ENCODE measurements at places on chromosomes 12 and 14.
A peak's percentile ranks its signal among the peaks of the same experiment; 100 is the strongest.

DNA sequence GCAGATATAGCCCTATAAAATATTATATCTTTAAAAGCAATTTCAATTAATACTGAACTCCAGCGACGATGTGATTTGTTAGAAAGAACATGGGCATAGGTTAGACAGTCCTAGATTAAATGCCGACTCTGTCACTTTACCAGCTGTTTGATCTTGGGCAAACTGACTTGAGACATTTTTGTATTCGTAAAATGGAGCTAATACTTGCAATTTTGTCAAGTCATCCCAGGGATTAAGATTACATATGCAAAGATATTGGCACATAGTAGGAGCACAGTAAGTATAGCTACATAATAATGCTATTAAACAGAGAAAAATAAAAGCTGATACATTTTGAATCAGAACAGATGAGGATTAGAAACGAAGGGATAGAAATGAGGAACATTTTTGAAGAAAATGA is 9.0 kb downstream of the INSM2 start:
- no peak for DNase-seq

DNA sequence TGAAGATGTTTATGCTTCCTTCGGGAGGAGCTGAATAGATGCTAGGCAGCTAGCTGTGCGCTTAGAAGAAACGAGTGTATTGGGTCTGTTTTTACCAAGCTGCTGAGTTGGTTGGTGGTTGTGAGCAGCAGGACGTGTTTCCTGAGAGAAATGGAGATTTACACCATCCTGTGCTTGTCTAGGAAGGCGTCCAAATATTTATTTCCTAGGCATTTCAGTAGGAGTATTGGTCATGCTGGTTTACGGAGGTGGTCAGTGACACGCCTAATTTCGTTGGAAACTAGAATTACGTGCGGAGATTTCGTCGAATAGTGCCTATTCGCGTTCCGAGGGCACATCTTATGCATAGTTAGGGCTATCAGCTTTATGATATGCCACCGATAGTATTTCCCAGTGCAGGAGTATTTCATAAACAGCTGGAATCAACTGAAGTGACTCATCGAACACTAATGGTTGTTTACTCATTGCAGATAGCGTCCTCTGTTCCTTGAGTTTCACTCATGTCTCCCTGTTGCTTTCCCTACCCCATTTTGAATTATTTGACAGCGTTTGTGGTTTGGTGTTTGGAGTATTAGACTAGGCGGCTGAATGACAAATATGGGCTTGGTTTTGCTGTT is 780 bp downstream of the TBC1D15 start:
- peak; percentile 41 for DNase-seq

GRCh38 chr14:79961197-79961596 is 250.1 kb downstream of the DIO2 start:
- no peak for DNase-seq

DNA sequence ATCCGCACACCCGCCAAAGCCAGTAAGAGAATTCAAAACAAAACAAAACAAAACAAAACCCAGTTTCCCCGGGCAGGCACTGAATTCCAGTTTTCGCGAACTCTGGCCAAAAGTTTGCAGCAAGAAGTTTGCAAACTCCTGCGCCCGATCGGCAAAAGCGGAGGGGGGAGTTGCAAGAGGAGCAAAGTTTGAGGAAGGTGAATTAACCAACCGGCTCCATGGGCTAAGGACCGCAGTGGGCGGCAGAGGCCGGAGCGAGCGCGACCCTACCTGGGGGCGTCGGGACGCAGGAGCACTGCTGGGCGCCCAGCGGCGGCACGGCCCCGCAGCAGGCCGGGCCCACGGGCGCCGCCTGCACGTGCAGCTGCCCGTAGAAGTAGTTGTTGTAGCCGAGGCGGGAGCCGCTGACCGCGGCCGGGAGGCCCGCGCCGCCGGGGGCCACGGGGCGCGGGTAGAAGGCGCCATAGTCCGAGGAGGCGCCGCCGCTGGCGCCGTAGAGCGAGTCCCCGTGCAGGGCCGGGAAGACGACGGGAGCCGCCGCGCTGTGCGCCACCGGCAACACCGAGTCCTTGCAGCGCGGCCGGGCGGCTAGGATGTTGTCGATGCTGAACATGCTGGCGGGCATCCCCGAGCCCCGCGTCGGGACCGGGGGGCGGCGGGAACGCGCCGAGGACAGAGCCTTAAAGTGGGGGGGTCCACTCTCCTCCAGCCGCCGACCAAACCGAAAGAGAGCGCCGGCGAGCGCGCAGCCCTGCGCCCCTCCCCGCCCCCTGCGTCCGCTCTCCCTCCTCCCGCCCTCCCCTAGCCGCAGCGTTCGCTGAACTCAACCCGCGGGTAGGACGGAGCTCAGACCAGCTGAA is at the start of gene GSC:
Gene GSC (minus strand): TSS at position 723 of the 860 bp plus-strand sequence. CDS start 98 bp downstream, at position 625.
- peak; percentile 37 for DNase-seq

DNA sequence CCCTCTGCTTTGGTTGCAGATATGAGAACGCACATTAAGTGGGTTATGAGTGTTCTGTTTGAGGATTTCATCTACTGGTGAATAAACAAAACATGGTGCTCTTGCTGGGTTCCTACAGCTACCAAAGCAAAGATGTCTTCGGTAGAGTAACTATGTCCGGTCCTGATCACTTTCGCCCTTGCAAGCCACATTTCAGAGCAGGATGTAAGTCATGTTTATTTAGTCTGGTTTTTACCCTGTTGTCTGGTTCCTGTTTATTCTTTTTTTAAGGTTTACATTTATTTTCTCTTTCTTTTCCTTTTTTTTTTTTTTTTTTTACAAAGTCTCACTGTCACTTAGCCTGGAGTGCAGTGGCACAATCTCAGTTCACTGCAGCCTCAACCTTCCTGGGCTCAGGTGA is 99.2 kb downstream of the VEZT start:
- no peak for DNase-seq

- DNase-seq: no peak
Observed at GRCh38 chr14:105528586-105529318, 2.4 kb downstream of the TMEM121 start.

DNA sequence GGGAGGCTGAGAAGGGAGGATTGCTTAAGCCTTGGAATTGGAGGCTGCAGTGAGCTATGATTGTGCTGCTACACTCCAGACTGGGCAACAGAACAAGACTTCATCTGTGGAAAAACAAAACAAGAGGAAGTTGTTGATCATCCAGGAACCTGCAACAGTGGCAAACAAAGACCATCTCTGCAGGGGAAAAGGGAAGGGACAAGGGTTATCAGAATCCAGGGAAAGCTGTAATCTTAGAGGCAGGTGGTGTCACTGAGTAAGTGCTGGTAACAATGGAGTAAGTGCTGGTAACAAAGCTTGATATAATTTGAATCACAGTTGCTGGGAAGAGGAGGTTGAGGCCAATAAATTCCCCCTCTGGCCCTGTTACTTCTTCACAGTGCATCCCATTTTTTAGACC is 27.5 kb upstream of the DCN start:
- DNase-seq: no peak

- DNase-seq: no peak
Observed at GRCh38 chr14:30223966-30224365, 296.3 kb upstream of the PRKD1 start.

- DNase-seq: no peak
Observed at GRCh38 chr12:96210376-96211055, 16.3 kb downstream of the ELK3 start.

- no peak for DNase-seq
Observed at GRCh38 chr14:91506226-91506625, 3.9 kb downstream of the PPP4R3A start.

- DNase-seq: no peak
Observed at GRCh38 chr12:102797528-102797927, 119.5 kb downstream of the PAH start.

GRCh38 chr12:70640901-70641300 is 3.7 kb upstream of the PTPRB start:
- DNase-seq: no peak

DNA sequence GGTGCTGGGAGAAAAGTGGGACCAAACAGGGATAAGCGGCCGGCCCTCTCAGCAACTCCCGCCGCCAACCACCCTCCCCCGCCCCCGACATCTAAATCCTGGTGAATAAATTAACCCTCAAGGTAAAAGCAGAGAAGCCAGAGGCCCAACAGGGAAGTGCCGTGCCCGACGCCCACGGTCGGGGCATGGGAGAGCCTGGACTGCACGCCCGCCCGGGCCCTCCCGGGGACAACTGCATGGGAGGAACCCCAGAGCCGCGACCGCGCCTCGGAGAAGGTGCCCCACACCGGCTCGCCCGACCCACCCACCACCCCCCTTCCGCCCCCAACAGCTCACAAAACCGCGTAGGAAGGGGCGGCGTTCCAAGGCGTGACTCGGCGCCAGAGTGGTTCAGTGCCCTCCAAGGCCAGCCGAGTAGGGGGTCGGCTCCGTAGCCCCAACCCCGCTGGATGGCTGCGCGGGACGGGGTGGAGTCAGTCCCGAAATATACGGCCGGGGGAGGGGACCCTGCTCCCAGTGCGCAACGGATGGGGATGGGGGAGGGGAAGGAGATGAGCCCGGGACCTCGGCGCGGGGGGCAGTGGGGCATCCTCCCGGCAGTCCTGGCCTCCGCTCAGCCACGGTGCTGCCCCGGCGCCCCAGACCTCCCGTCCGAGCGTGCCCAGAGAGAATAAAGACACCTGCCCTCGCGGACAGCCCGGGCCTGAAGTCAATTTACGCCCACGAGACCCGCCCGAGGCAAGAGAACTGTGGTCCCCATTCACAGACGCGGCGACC is 732 bp downstream of the SLC25A29 start:
- DNase-seq: no peak

GRCh38 chr12:17304503-17305347 is 698.8 kb upstream of the LMO3 start:
- no peak for DNase-seq

- peak; percentile 62 for DNase-seq
Observed at GRCh38 chr12:6182279-6182898, 17.8 kb upstream of the CD9 start.

DNA sequence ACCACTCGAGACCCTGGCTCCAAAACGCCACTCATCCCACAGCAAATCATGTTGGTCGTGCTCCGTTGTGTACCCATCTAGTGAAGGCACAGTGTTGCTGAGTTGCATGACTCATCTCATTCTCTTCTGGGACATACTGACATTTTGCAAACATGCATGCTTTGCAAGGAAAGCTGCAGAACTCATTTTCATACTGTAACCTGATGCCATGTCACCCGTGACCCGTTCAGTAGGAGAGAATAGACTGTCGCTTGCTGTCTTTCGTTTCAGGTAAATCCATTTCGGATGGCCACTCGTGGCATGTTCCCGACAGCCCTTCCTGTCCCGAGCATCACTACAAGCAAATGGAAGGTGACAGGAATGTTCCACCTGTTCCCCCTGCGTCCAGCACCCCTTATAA is 78.2 kb downstream of the ESR2 start:
- no peak for DNase-seq

- no peak for DNase-seq
Observed at GRCh38 chr12:14756334-14757143, 46.7 kb downstream of the WBP11 start.

- DNase-seq: no peak
Observed at GRCh38 chr12:116448165-116448739, 110.9 kb upstream of the MAP1LC3B2 start.

GRCh38 chr14:50062438-50063085 is 53.8 kb downstream of the VCPKMT start:
- DNase-seq: peak; percentile 84

- peak; percentile 6 for DNase-seq
Observed at GRCh38 chr12:132837693-132838409, 9.2 kb upstream of the GOLGA3 start.

DNA sequence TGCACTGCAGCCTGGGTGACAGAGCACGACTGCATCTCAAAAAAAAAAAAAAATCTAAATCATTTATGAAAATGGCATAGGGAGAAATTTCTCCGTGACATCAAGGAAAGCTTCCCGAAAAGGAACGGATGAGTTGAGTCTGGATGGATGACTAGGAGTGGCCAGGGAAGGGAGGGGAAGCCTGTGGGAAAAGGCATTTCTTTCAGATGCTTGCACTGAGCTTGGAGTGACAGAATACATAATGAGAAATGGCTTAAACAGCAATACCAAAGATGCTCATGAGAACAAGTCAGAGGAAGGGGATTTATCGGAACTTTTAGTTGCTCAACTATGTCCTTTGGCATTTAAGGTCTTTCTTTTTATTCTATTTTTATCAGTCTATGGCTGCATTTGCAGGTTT is 1369.2 kb upstream of the TMEM132C start:
- no peak for DNase-seq

DNA sequence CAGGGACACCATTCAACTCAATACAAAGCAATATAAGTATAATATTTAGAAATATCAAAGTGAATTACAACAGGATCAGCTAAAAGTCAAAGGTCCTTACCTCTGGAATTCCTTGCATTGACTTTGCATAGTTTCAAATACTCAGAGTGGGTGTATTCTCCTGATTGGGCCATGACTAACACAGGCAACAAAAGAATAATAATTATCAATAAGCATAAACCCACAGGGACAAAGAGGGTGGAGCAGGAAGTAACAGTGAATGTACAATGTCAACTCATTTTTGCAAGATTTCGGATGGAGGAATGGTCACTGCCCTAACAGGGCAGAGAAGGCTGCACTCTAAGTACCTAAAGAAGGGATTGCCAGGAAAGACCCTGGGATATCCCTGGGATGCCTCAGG is 207.5 kb downstream of the PAX9 start:
- no peak for DNase-seq

DNA sequence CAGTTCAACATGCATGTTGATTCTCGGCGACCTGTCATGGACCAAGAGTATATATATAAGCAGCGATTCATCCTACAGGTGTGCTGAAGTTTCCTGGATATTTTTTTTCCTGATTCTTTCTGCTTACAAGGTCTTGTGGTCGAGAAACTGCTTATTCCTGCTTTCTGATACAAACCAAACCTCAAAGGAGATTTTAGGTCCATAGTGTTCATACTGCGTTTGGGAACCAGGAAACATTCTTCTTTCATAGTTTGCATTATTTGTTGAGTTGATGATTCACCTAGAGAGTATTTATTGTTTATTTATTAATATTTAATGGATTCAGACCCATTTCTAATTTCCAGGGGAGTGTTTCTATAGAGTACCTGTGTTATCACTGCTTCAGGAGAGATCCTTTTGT is 70.7 kb upstream of the ASPG start:
- DNase-seq: no peak

DNA sequence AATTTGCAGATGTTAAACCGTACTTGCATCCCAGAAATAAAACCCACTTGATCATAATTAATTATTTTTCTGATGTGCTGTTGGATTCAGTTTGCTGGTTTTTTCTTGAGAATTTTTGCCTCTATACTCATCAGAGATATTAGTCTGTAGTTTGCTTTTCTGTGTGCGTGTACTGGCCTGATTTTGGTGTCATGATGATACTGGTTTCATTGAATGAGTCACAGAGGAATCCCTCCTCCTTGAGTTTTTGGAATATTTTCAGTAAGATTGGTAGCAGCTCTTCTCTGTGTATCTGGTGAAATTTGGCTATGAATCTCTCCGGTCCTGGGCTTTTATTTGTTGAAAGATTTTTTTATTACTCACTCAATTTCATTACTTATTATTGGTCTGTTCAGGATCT is 100.4 kb upstream of the PMCH start:
- DNase-seq: peak; percentile 75
